WERI-Rb-1 (cell line): ENCODE measurements at places on chromosomes 1 and 21.

DNA sequence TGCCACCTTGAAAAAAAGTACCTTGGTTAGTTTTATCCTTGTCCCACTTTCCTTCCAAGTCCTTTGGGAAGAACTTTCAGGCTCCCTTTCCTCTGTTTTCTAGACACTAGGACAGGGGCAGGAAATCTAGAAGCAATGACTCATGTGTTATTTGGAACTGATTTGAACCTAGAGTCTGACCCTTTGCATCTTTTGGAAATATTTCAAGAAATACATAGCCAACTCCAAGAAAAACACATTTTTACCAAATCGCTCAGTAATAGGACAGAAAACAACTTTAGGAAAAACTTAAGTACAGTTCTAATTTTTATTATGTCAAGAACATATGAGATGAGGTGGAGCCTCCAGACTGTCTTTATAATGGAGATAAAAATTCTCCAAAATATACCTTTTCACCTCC, 292.4 kb downstream of the PTBP2 start:
- DNase-seq: no peak

GRCh38 chr1:158248118-158248517, 6.1 kb upstream of the CD1A start:
- no peak for DNase-seq

DNA sequence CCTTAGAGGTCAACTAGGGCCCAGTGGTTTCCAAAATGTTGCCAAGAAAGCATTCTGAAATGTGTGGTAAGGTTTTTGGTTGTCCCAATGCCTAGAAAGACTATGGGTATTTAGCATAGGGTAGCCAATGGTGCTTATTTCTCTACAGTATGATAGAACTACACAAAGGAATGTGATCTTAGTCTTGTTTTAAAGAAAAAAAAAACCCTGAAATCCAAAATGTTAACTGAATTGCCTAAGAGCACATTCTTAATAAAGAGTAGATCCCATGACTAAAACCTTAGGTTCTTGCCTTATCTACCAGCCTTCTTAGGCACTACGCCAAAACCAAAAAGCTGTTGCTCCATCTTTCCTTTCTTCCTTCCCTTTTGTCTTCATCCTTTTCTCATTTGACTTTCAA, 428.2 kb downstream of the MRPL39 start:
- DNase-seq: no peak

GRCh38 chr21:25842925-25843324, 108.2 kb downstream of the GABPA start:
- DNase-seq: no peak

- no peak for DNase-seq
Observed at GRCh38 chr1:21297975-21298374, 7.7 kb upstream of the ECE1 start.

DNA sequence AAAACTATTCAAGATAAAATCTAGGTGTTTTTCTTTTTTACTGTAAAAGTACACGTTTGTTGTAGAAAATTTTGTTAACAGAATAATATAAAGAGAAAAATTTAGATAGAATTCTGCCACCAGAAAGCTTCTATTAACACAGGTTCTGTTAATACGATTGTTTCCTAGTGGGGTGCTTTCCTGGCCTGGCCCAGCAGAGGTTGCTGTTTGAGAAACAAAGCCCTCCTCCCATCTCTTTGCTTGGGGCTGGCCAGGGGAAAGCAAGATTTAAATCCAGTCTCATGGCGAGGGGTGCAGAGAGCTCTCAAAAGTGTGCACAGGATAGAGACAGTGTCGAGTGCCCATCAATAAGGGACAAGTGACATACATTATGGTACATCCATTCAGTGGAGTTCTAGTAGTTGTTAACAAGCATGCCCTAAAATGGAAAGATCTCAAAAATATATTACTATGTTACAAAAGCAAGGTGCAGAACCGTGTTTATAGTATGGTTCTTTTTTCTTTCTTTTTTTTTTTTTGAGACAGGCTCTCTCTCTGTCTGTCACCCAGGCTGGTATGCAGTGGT, 14.6 kb upstream of the ACBD3 start:
- DNase-seq: peak; percentile 28

DNA sequence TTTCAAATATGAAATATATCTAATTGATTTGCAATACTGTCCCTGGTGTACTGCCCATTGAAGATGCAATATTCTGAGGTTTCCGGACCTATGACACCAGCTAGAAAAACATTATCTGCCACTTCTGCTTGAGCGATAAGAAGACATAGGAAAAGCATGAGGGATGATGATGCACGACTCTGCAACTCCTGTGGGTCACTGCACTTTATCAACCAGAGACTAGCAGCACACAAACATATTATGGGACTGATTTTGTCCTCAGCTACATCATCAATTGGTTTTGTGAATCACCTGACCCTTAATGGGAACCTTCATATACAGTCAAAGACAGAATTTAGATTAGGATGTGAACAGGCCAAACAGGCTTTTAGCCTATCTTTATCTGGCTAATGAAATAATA, 13.8 kb upstream of the KCNA3 start:
- no peak for DNase-seq

DNA sequence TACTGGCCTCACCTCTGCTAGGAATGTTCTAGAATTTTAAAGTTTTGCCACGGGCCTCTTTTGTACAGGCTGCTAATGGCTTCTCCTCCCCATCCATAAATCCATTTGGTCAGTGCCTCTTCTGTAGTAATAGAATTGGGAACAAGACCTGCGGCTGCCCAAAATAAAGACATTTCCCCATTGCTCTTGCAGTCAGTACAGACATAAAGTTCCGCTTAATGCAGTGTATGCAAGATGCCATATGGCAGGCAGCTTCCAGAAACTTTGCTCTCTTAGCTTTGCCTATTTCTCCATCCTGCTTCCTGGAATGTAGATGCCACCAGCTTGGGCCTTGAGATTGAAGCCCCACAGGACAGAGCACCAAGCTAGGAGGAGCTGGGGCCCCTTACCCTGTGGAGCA, 3.7 kb upstream of the SLC2A5 start:
- DNase-seq: no peak

DNA sequence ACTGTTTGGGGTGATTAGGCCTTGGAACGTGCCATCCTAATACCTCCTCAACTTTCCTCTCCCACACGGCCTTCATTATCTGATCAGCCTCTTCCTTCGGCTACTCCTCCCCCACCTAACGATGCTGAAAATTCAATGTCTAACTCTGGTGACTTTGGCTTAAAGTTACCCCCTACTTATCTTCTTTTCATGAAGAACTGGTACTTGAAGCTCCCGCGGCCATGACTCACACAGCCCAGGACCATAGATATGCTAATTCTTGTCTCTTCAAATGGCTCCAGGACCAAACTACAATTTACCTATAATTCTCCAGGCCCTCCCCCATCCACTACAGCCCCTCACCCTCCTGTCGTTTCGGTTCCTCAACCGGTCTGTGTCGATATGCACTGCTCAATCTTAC, 15.7 kb upstream of the AZIN2 start:
- DNase-seq: no peak

GRCh38 chr1:202752774-202753173, 42.5 kb upstream of the SYT2 start:
- DNase-seq: no peak

DNA sequence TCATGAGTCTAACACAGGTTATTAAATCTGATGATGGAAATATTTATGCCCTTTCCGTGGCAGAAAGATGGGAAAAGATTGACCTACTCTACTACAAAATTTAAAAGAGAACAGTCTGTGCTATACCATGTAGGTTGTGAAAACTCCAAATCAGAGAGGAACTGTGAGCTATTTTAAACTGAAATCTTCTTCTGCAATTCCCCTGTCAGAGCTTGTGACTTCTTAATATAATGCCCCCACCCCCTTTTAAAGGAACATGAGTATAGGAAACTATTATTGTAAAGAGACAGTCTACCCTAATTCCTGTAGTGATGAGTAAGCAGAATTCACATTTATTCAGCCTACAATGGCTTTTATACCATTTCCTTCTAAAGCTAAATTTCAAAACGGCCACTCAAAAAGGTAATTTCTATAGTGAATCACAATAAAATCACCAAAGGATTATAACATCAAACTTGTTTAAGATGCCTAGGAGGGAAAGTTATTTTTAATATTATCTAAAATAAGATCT, 11.7 kb downstream of the DSCAM start:
- no peak for DNase-seq

GRCh38 chr1:65020774-65021173, 54.4 kb upstream of the JAK1 start:
- no peak for DNase-seq

GRCh38 chr21:45779226-45779625, 135.7 kb downstream of the PCBP3 start:
- no peak for DNase-seq

GRCh38 chr21:38678827-38679226, 126.9 kb upstream of the ETS2 start:
- no peak for DNase-seq

GRCh38 chr1:20666804-20667203, 5.6 kb upstream of the DDOST start:
- no peak for DNase-seq

DNA sequence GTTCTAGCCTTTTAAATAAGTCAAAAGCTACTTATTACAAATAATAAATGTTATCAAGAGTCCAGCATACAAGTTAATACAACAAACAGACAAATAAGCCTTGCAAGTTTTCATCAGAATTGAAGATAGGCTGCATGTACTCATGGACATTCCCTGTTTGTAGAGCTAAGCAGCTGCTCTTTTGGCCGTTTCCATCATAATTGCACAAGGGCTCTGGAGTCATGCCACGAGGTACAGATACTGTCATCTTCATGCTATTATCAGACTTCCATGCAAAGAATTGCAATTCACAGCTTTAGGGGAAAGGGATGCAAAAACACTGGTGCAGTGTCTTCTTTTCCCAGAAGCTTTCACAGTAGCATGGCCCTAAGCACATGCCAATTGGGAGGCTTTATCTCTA, 52.8 kb upstream of the TBX15 start:
- no peak for DNase-seq

GRCh38 chr1:37822906-37823815, 15.2 kb upstream of the YRDC start:
- no peak for DNase-seq

DNA sequence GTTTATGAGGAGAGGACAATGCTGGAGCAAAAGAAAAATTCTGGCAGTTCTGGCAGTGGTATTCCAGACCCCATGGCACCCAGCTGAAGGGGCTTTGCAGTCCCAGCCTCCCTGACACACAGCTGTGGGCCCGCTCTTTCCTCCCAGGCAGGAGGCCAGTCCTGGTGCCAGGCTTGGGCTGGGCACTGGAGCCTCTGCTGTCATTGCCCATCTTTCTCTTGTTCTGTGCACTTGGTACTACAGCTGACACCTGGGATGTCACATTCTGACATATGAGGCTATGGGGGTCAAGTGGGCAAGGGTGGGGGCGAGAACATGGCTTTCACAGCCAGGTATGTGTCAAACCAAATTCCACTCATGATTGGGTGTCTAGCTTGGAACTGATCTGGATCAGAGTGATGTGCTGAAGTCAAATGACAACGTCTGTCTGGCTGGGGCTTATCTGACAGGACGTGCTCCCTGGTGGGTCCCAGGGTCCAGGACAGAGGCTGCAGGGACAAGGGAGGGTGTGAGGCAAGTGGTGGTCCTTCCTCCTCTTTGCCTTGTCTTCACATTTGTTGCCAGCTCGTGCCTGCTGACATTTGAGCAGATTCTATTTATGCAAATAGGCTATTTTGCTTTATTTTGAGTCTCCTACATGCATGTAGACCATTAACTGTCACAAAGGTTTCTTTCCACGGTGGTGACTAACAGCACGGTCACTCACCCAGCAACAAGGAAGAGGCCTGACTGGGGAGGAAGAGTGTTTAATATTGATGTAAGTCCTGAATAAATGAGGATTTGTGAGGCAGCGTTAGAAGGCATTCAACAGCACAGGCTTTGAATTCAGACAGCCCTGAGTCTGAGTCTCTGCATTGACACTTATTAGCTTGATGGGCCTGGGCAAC, 336.3 kb downstream of the PBX1 start:
- no peak for DNase-seq

DNA sequence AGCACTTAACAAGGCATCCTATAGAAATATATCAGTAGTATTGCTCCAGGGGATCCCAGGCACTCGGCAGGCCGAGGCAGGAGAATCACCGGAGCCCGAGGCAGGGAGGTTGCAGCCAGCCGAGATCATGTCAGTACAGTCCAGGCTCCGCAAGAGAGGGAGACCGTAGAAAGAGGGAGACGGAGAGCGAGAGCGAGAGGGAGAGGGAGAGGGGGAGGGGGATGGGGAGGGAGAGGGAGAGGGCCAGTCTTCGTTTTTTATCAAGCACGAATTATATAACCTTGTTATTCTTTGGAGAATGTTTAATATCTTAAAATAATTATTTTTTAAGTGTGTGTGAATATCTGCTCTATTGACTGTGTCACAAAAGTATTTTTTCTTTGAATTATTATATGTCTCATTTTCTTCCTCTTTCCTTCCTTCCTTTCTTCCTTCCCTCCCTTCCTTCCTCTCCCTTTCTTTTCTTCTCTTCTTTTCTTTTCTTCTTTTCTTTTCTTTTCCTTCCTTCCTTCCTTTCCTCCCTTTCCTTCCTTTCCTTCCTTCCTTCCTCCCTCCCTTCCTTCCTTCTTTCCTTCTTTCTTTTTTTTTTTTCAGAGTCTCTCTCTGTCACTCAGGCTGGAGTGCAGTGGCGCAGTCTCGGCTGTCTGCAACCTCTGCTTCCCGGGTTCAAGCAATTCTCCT, 233.7 kb downstream of the SRGAP2C start:
- DNase-seq: no peak

GRCh38 chr21:46063734-46064680, 33.9 kb upstream of the COL6A2 start:
- DNase-seq: peak; percentile 3

- DNase-seq: peak; percentile 54
Observed at GRCh38 chr1:12124693-12125421, 41.9 kb upstream of the TNFRSF1B start.

GRCh38 chr1:7852804-7853683, at the start of gene UTS2:
Gene UTS2, minus strand, starts transcription at chr1:7853065. Its CDS starts 62 bp downstream, at chr1:7853003.
- DNase-seq: peak; percentile 29

- DNase-seq: no peak
Observed at GRCh38 chr1:65190229-65190628, 42.2 kb downstream of the AK4 start.

DNA sequence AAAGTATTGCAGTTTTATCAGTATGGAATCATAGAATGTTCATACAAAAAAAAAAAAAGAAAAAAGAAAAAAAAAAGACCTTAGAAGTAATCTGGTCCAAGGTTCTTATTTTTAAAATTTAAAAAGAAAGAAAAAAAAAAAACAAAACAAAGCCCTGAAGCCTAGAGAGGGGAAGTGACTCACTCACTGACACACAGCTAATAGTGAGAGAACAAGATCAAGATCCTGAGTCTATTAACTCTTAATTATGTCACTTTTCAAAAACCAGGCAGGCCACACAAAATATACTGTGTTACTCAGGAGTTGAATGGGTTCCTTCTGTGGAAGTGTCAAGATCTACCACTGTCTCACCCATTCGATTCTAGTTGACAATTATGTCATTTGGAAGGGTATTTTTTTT, 433.9 kb upstream of the DAB1 start:
- no peak for DNase-seq

GRCh38 chr1:228313536-228314277, 92.9 kb downstream of the TRIM11 start:
- DNase-seq: no peak
